ENCODE measurements at places on chromosomes 12 and 14. TPM values are rescaled to one million over a fixed set of nuclear protein-coding genes. Genes with fewer than 3 reads are reported as not detected.
A peak's percentile ranks its signal among the peaks of the same experiment; 100 is the strongest.

The SYNE3 gene
- 8.3 TPM for total RNA-seq

DNA sequence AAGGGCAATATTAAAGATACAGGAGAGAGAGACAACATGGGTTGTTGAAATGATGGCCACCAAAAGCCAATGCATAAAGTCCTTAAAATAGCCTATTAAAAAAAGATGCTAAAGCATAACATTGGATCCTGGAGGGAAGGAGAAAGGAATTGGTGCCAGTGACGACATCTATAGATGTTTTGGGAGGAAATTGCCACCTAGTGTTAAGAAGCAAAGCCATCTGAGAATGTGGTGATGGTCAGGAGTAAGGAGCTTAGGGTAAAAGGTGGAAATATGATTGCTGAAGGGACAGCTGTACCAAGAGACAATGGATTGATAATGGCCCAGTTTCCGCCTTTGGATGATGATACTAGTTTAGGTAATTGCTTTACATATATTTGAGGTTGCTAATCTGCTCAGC lies 85.1 kb downstream of the TMEM30B start:
- DNase-seq = no peak

DNA sequence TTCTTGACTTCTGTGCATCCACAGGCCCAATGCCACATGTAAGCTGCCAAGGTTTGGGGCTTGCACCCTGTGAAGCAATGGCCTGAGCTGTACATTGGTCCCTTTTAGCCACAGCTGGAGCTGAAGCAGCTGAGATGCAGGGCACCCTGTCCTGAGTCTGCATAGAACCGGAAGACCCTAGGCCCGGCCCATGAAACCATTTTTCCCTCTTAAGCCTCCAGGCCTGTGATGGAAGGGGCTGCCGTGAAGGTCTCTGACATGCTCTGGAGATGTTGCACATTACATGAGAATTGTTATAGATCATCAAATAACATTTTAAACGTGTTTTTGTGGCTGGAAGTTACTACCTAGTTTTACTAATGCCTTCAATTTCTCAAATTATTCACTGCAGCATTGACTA lies 188.7 kb downstream of the RPAP3 start:
- DNase-seq = no peak

The CEBPE gene
- total RNA-seq = 0.08 TPM

The DLST gene
- 41.0 TPM for total RNA-seq

DNA sequence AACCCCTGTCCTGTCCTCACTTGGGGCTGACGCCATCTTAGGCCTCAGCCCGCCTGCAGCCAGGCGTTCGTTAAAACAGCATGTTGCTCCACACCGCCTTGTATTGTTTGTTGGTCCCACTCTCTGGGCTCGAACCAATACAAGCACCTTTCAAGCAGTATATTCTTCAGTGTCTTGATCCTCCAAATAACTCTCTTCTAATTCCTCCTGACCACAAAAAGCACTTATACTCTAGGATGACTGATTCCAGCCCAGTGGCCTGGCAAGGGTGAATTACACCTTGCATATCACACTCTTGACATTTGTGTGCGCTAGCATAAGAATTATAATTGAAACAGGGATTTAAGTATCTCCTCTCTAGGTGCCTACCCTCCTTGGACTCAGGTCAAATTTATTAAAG lies 7.1 kb downstream of the CCER1 start:
- no peak for DNase-seq

DNA sequence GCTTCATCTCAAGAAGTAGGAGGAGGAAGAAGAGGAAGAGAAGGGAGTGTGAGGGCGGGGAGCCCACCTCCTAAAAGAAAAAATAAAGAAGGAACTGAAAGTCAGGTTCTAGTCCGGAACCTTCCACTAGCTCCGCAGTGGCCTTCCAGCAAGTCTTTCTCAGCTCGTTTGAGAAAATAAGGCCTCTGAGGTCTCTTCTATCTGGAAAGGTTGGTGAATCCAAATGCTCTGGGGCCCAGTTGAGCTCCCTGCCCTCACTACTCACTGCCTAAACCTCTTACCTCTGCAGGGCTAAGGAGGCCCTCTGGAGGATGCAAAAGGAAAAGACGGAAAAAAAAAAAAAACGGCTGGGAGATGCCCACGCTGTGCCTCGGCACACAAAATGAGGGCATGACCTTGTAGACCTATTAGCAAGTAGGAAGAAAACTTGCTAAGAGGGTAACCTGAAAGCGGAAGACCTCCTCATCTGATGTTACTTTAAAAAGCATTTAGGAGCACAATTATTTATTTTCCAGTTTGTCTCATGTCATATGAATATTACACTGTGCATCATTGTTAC lies 35.9 kb downstream of the FBLN5 start:
- no peak for DNase-seq

DNA sequence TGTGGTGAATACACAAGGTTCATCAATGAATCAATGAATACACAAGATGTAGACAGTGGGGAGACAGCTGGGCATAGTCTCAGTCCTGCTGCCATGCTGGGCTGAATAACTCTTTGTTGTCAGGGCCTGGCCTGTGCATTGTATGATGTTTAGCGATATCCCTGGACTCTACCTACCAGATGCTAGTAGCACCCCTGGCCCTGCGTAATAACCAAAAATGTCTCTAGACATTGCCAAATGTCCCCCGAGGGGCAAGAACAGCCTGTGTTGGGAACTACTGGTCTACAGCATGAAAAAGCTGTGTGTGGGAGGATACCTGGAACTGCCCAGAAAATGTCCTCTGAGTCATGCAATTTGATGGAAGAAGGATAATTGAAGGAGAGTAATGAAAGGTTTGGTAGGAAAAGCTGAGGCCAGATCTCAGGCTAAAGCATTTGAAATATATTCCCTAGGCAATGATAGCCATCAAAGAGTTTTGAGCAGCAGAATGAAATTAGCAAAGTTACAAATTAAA lies 128.2 kb downstream of the TMEM30B start:
- no peak for DNase-seq

GRCh38 chr14:32083789-32084188 lies 6.7 kb downstream of the ARHGAP5 start:
- DNase-seq = no peak

- no peak for DNase-seq
Observed at GRCh38 chr12:93813972-93814821, 137.0 kb downstream of the CRADD start.

DNA sequence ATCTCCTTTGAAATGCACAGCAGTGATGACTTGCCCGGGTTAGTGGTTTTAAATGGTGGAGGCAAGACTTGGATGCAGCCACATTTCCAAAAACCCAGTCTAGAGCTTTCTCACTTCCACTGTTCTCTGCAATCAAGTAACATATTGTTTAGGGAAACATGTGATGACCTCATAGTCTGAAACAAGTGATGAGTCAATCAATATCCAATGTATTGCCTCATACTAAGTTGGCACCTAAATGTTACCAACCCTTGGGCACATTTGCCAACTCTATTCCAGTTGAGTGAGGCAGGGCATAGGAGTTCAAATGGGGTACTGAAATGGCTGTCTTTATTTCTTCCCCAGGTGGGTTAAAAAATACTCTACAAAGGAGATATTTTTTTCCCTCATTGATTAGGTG lies 1105.4 kb downstream of the VRK1 start:
- no peak for DNase-seq

The LIN7A gene
- 9.7 TPM for total RNA-seq

GRCh38 chr12:52446367-52447045 lies 5.4 kb downstream of the KRT6B start:
- no peak for DNase-seq

The OR4E2 gene
- total RNA-seq = not detected

DNA sequence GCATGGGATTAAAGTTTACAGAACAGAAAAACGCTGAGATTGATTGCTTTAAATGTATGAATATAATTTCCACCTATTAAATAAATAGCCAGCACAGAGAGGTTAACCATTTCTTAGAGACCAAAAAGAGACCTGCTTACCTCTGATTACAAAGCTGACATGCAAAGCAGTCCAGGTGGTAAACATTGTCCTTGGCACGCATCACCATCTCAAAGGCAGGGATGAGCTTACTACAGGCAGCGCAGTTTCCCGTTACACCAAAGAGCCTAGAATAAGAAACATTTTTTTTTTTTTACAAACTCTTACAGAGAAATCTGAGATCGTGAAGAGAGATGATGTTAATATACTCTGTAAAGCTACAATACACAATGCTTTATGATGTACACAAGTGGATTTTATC lies 45.7 kb downstream of the LMO3 start:
- no peak for DNase-seq

DNA sequence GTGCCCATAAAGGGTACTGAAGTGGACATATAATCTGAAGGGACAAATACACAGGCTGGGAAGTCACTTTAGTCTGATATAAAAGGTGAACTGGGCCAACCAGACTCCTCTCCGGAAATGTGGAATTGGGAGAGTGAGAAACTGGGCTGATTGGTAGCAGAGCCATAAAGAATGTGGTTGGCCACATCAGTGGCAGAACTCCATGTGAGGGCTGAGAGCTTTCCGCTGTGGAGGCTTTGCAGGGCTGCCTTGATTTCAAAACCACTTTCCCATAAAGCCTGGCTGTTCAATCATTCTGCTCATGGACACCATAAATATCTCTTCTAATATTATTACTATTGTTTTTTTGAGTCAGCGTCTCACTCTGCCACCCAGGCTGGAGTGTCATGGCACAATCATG lies 220.3 kb downstream of the MON2 start:
- no peak for DNase-seq

The RARG gene
- total RNA-seq = 3.1 TPM

DNA sequence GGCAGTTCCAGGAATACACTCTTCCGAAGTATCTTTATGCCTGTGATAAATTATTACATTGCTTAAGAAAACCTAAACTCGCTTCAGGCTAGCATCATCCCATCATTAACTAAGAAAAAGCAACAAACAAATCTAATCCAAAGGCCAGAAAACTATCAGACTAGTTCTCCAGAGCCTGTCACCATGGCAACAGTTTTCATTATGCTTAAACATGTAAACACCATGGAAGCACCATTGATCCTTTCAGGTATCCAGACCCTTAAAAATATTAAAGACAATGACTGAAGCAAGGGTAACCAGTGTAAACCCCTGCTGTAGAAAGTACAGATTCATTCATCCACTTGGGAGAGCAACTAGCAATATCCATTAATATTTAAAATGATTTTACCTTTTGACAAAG lies 9.8 kb downstream of the DAD1 start:
- DNase-seq = no peak

DNA sequence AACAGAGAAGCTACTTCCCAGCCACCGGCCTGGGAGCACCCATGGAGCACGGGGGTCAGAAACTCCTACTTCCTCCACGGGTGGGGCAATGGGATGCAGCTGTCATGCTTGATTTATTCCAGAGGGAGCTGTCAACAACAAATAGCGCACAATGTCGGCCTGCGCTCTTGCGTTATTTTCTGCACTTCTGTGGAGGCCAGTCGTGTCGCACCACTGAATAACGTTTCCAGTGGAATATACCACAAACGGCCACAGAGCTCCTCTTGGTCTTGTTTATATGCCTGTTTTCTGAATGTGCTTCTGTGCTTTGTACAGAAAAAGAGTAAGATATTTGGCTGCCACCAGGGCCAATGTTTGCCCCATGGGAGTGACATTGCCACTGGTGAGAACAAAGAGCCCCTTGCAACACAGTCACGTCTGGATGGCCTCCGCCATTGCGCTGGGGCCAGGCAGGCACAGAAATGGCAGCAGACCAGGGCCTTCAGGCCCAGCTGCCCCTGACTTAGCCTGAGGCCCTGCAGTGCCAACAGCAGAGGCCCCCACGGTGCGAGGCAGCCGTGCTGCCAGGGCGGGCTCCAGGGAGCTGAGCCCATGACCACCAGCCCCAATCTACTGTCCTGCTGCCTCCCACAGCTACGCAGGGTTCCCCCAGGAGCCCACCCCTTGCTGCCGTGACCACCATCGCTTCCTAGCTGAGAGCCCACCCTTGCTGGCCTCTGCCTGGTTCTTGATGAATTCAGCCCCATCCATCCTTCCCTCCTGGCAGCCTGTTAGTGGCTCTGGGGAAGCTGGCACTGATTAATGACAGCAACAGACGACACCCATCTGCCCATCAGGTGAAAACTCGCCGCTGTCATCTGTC lies 28.9 kb upstream of the TMEM179 start:
- DNase-seq = no peak

The MIPOL1 gene
- 2.1 TPM for total RNA-seq

- DNase-seq = peak; percentile 47
Observed at GRCh38 chr12:111304642-111305071, 64.2 kb downstream of the PHETA1 start.

GRCh38 chr12:54355104-54355815 lies 9.0 kb downstream of the GPR84 start:
- no peak for DNase-seq

The SERPINA3 gene
- 17,984 TPM for total RNA-seq

DNA sequence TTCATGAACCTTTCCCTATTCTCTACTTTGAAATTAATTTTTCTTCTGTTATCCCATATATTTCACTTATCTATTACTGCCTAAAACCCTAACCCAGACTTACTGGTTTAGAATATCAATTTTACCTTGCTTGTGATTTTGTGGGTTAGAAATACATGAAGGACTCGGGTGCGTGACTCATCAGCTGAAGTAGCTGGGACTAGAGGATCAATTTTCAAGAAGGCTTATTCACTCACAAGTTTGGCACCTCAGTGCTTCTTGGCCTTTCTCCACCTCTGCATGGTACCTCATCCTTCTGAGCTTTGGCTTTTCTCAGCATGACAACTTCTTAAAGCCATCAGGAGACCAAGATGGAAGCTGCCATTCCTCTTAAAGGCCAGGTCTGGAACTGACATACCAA lies 57.8 kb downstream of the TMEM117 start:
- DNase-seq = no peak

The CDKN3 gene
- 0.50 TPM for total RNA-seq

DNA sequence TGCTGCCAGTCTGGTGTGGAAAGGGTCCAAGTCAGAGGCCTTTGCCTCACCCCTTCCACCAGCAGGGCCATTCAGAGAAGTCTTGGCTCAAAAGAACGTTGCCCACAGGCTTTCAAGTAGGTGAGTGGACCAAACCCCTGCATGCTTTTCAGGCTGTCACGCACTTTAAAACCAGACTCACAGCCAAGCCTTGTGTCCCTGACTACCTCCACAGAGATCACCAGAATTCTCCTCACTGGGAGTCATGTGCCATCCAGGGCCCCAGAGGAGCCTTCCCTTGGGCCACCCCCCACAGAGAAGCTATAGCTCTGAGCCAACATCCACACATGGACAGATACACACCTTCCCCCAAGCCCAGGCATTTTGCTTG lies 283.1 kb downstream of the DPF3 start:
- peak; percentile 19 for DNase-seq

The BMP4 gene
- total RNA-seq = 2.1 TPM

The CDC42BPB gene
- total RNA-seq = 35.2 TPM

Measured in liver (tissue), 10 donors.